ENCODE measurements at places on chromosomes 1 and 21.

DNA sequence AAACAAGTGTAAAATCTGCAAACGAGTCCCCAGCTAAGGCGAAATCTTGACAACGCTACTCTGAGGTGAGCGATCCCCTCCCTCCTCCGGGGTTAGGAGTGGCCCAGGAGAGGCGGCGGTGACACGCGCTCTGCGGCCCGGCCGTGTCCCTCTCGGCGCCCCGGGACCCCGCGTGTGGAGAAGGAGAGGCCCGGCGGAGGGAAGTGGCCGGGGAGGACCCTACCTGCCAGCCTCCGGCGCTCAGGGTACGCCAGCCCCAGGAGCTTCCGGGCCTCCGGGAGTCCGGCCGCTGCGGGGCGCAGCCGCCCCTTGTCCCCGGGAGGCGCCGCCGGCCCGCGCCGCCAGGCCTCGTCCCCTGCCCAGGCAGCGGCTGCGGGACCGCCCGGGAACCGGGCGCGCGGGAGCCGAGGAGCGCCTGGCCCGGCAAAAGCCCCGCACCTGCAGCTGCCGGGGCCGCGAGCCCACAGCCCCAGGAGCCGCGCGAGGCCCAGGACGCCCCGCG lies 543 bp downstream of the ABCB10 start:
- peak overlapping the region; percentile 76 for H3K4me3 ChIP-seq
- DNase-seq = peak; percentile 24
- H3K36me3 ChIP-seq = no peaks in the 10 kb centered on the region
- H3K27ac ChIP-seq = peak overlapping the region; percentile 33
- peaks cover 37% of the 10 kb centered on the region for H3K4me1 ChIP-seq

DNA sequence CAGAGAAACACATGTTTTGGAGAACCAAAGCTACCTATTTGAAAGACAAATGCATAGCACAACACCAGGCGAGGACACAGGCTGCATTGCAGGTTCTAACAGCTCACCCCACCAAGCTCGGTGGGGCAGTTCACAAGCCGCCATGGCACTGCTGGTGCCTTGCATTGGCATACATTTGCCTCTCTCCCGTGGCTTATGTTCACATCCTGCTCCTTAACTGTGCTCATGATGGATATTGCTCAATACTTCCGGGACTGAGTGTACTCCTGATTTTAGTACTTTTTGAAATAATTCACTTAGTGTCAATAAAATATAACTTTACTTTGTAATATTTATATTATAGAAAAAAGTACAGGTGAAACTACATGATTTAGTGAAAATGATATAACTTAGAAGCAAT lies 1187.4 kb upstream of the NCAM2 start:
- no peaks in the 10 kb centered on the region for H3K27me3 ChIP-seq
- H3K4me3 ChIP-seq = no peak overlapping the region
- no peaks in the 10 kb centered on the region for H3K36me3 ChIP-seq

DNA sequence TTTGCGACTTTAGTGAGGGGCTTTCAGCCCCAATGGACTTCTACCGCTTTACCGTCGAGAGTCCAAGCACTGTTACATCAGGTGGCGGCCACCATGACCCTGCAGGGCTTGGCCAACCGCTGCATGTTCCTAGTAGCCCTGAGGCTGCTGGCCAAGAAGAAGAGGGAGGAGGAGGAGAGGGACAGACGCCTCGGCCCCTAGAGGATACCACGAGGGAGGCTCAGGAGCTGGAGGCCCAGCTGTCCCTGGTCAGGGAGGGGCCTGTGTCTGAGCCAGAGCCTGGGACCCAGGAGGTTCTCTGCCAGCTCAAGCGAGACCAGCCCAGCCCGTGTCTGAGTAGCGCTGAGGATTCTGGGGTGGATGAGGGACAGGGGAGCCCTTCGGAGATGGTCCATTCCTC lies 8.6 kb upstream of the SLC25A34 start:
- H3K27me3 ChIP-seq = no peaks in the 10 kb centered on the region
- no peak for DNase-seq
- H3K4me1 ChIP-seq = no peaks in the 10 kb centered on the region
- H3K27ac ChIP-seq = no peak overlapping the region

GRCh38 chr1:143625886-143626285 lies 345.9 kb downstream of the FAM72C start:
- H3K36me3 ChIP-seq = no peaks in the 10 kb centered on the region
- DNase-seq = no peak
- no peaks in the 10 kb centered on the region for H3K4me1 ChIP-seq
- H3K27ac ChIP-seq = no peak overlapping the region

- H3K27me3 ChIP-seq = no peaks in the 10 kb centered on the region
- no peaks in the 10 kb centered on the region for H3K4me1 ChIP-seq
- H3K27ac ChIP-seq = no peak overlapping the region
These were observed 280.7 kb downstream of the KCNH1 start for GRCh38 chr1:210853276-210853675.

- DNase-seq = no peak
- H3K36me3 ChIP-seq = no peaks in the 10 kb centered on the region
- no peak overlapping the region for H3K27ac ChIP-seq
- no peak overlapping the region for H3K4me3 ChIP-seq
These were observed 9.1 kb upstream of the CDK18 start for GRCh38 chr1:205495237-205495823.

- H3K36me3 ChIP-seq = no peaks in the 10 kb centered on the region
- H3K4me3 ChIP-seq = no peak overlapping the region
- H3K27ac ChIP-seq = no peak overlapping the region
- DNase-seq = no peak
- no peaks in the 10 kb centered on the region for H3K4me1 ChIP-seq
These were observed 411.8 kb upstream of the ESRRG start for GRCh38 chr1:217134857-217135568.

- peaks cover 7% of the 10 kb centered on the region for H3K27me3 ChIP-seq
- DNase-seq = no peak
- no peaks in the 10 kb centered on the region for H3K36me3 ChIP-seq
These were observed 2.8 kb upstream of the FAM131C start for GRCh38 chr1:16076031-16076864.

GRCh38 chr1:171611306-171611705 lies 10.7 kb upstream of the MYOCOS start:
- no peak overlapping the region for H3K27ac ChIP-seq
- H3K27me3 ChIP-seq = no peaks in the 10 kb centered on the region
- H3K36me3 ChIP-seq = no peaks in the 10 kb centered on the region
- H3K4me1 ChIP-seq = no peaks in the 10 kb centered on the region
- no peak for DNase-seq

- H3K36me3 ChIP-seq = no peaks in the 10 kb centered on the region
These were observed 65.6 kb upstream of the IRF2BP2 start for GRCh38 chr1:234675572-234675971.

GRCh38 chr1:12296623-12297022 lies 66.8 kb downstream of the VPS13D start:
- H3K27me3 ChIP-seq = no peaks in the 10 kb centered on the region
- no peak overlapping the region for H3K4me3 ChIP-seq
- no peaks in the 10 kb centered on the region for H3K4me1 ChIP-seq
- H3K36me3 ChIP-seq = peaks cover 38% of the 10 kb centered on the region
- DNase-seq = no peak

DNA sequence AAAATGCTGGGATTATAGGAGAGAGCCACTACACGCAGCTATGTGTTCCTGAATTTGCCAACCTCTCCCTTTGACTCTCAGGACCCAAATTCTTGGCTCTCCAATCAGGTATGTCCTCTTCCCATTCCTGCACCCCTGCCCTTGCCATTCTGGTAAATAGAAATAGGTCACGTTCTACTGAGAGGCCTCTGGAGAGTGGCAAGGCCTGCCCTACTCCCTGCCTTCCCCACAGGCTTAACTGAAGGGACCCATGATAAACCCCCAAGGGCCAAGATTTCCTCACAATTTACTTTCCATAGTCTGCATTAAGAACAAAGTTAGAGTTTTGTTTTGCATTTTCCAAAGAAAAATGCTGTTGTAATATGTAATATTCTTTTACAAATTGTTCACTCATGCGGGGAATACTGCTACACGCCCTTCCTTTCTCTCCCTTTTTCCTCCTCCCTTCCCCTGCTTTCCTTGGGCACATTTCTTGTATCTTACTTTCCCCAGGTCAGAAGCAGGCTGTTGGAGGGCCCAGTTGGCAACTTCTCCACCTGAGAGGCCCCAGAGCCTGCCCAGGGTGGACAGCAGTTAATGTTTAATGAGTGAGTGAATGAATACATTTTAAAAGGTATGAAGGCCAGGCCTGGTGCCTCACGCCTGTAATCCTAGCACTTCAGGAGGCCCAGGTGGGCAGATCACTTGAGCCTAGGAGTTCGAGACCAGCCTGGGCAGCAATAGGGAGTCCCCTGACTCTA lies 33.9 kb upstream of the PUM1 start:
- DNase-seq = no peak
- H3K4me1 ChIP-seq = no peaks in the 10 kb centered on the region
- H3K27me3 ChIP-seq = no peaks in the 10 kb centered on the region
- no peak overlapping the region for H3K27ac ChIP-seq

DNA sequence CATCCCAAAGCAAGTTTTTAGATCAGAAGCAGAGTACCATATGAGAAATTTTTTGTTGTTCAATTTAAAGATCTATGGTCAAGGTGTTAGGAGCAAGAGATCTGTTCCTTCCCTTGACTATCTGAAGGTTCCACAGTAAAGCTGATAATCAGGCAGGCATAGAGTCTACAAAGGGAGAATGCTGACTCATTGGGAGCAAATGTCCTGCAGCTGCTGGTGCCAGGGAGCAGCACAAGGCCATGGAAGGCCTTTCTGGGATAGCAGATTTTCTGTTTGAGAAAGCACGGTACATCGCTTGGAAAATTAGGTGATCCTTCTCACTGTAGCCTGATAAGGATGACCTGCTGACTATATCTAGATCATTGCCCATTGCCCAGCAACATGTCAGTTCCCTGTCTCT lies 210.1 kb upstream of the C1orf87 start:
- no peaks in the 10 kb centered on the region for H3K36me3 ChIP-seq
- no peak overlapping the region for H3K27ac ChIP-seq

DNA sequence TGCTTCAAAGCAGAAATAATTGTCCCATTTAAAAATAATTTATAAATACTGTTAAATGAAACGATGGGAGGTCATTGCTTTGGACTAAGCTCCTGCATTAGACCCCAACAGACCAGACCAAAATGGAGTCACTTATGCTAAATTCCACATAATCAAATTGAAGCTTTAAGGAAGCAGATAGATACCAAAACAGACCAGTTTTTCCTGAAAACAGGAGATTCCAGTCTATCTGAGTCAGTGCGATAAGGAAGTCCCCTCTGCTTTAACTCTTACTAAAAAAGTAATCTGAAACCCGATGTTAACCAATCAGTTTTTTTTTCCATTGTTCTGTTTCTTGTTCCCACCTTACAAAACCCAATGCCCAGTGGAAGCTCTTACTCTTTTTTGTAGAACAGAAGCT lies 16.2 kb upstream of the DNASE2B start:
- no peaks in the 10 kb centered on the region for H3K36me3 ChIP-seq
- no peaks in the 10 kb centered on the region for H3K4me1 ChIP-seq
- DNase-seq = no peak
- no peak overlapping the region for H3K4me3 ChIP-seq
- H3K27ac ChIP-seq = no peak overlapping the region

DNA sequence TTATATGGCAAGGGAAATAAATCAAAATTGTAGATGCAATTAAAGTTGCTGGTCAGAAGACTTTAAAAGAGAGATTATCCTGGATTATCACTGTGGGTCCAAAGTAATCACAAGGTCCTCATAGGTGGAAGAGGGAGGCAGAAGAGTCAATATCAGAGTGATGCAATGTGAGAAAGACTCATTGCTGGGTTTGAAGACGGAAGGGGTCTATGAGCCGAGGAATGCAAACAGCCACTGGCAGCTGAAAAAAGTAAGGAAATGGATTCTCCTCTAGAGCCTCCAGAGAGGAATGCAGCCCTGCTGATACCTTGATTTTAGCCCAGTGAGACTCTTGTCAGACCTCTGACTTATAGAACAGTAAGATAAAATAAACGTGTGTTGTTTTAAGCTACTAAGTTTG lies 59.8 kb upstream of the MUTYH start:
- no peak overlapping the region for H3K27ac ChIP-seq
- H3K4me1 ChIP-seq = no peaks in the 10 kb centered on the region
- no peaks in the 10 kb centered on the region for H3K27me3 ChIP-seq
- no peak for DNase-seq
- no peaks in the 10 kb centered on the region for H3K36me3 ChIP-seq

- DNase-seq = no peak
- no peak overlapping the region for H3K4me3 ChIP-seq
- H3K4me1 ChIP-seq = no peaks in the 10 kb centered on the region
- no peaks in the 10 kb centered on the region for H3K36me3 ChIP-seq
- H3K27me3 ChIP-seq = no peaks in the 10 kb centered on the region
These were observed 59.2 kb downstream of the MATN1 start for GRCh38 chr1:30664103-30664755.

DNA sequence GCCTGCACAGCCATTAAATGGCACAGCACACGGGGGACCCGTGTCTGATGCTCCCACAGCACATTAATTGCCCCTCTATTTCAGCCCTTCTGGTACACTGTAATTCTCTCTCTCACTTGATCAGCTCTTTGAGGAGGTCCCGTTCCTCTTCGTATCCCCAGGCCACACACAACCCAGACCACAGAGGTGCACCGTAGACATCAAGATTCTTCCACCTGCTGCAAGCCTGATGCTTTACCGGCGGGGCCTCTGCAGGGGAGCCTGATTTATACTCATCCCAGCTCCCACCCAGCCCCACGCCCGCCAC lies 759 bp downstream of the SMYD3 start:
- H3K27me3 ChIP-seq = no peaks in the 10 kb centered on the region
- peak overlapping the region; percentile 48 for H3K27ac ChIP-seq
- no peak for DNase-seq
- H3K4me1 ChIP-seq = peaks cover 14% of the 10 kb centered on the region
- H3K4me3 ChIP-seq = peak overlapping the region; percentile 74

- no peaks in the 10 kb centered on the region for H3K36me3 ChIP-seq
- H3K4me3 ChIP-seq = no peak overlapping the region
- H3K27me3 ChIP-seq = no peaks in the 10 kb centered on the region
- DNase-seq = no peak
- H3K4me1 ChIP-seq = no peaks in the 10 kb centered on the region
- no peak overlapping the region for H3K27ac ChIP-seq
These were observed 63.9 kb downstream of the CSMD2 start for GRCh38 chr1:34101151-34101550.

DNA sequence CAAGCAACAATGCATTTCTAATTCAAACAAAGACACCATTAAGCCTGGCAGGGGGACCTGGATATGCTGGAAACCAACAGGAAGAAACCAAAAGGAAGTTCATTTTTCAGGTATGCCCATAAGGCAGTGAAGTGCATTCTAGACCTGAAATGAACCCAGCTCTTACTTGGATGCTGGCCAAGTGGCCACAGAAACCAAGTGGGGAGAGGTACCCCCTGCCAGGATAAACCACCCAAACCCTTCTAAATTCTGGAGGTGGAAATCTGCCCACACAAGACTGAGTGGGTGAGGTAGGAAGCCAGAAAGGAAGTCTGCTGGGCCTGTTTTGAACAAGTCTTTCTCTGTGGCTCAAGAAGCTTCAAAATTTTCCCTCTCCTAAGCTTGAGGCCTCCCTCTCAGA lies 2.6 kb downstream of the CD5L start:
- no peaks in the 10 kb centered on the region for H3K4me1 ChIP-seq
- no peak for DNase-seq
- H3K27me3 ChIP-seq = no peaks in the 10 kb centered on the region
- no peak overlapping the region for H3K4me3 ChIP-seq
- H3K36me3 ChIP-seq = no peaks in the 10 kb centered on the region
